K562 (cell line): ENCODE measurements at places on chromosomes 1 and 21. TPM values are rescaled to one million over a fixed set of nuclear protein-coding genes. Genes with fewer than 3 reads are reported as not detected.

The SYT2 gene
- not detected in 2 replicates for polyA plus RNA-seq

The TCHHL1 gene
- not detected in 2 replicates for polyA plus RNA-seq

The SPRR3 gene
- not detected in 2 replicates for polyA plus RNA-seq

The HMGCS2 gene
- not detected in 2 replicates for polyA plus RNA-seq

The TMEM79 gene
- polyA plus RNA-seq = 6.1 and 8.3 TPM in 2 replicates

The TMEM52 gene
- polyA plus RNA-seq = 15.3 and 17.2 TPM in 2 replicates

The IKBKE gene
- 4.8 and 9.1 TPM in 2 replicates for polyA plus RNA-seq

The MAP10 gene
- 0.49 and 0.70 TPM in 2 replicates for polyA plus RNA-seq

The LEMD1 gene
- 0.27 TPM in 1 of 2 replicates, not detected in the other for polyA plus RNA-seq

The GLIS1 gene
- not detected in 2 replicates for polyA plus RNA-seq

The IFNAR2 gene
- polyA plus RNA-seq = 19.3 and 23.5 TPM in 2 replicates

The CELA2B gene
- 0.25 and 0.39 TPM in 2 replicates for polyA plus RNA-seq

The RGL1 gene
- polyA plus RNA-seq = 0.04 and 0.08 TPM in 2 replicates

The KRTAP21-2 gene
- not detected in 2 replicates for polyA plus RNA-seq

The TRAPPC3 gene
- polyA plus RNA-seq = 119 and 142 TPM in 2 replicates

The FCRL2 gene
- polyA plus RNA-seq = not detected in 2 replicates

The PDZK1IP1 gene
- polyA plus RNA-seq = 0.32 and 0.53 TPM in 2 replicates

The FAM72C gene
- 21.2 and 30.6 TPM in 2 replicates for polyA plus RNA-seq

The POFUT2 gene
- 18.3 and 21.2 TPM in 2 replicates for polyA plus RNA-seq

The EXTL1 gene
- polyA plus RNA-seq = 0.09 and 0.16 TPM in 2 replicates

The SELENBP1 gene
- 47.1 and 50.8 TPM in 2 replicates for polyA plus RNA-seq

The LIPI gene
- polyA plus RNA-seq = not detected in 2 replicates

The CGN gene
- polyA plus RNA-seq = 0.09 TPM in 1 of 2 replicates, not detected in the other

The GRIK1 gene
- polyA plus RNA-seq = 0.19 and 0.53 TPM in 2 replicates

The MCOLN3 gene
- polyA plus RNA-seq = 0.05 TPM in 1 of 2 replicates, not detected in the other

The FOXO6 gene
- 0.13 and 0.43 TPM in 2 replicates for polyA plus RNA-seq

The PPIAL4G gene
- polyA plus RNA-seq = not detected in 2 replicates

The SLC45A1 gene
- polyA plus RNA-seq = not detected in 2 replicates

The FOXD2 gene
- polyA plus RNA-seq = 0.46 and 0.53 TPM in 2 replicates

The RGS8 gene
- polyA plus RNA-seq = not detected in 2 replicates

The JUN gene
- polyA plus RNA-seq = 16.4 and 20.1 TPM in 2 replicates

The S100A14 gene
- 0.59 and 0.64 TPM in 2 replicates for polyA plus RNA-seq

The FMO2 gene
- polyA plus RNA-seq = not detected in 2 replicates

The RHD gene
- polyA plus RNA-seq = 8.8 and 9.1 TPM in 2 replicates

The ARMH1 gene
- polyA plus RNA-seq = 0.41 TPM in 1 of 2 replicates, not detected in the other

The KIF17 gene
- 0.27 TPM in 1 of 2 replicates, not detected in the other for polyA plus RNA-seq

The RXRG gene
- polyA plus RNA-seq = not detected in 2 replicates

The CD53 gene
- polyA plus RNA-seq = 106 and 112 TPM in 2 replicates

The CFHR1 gene
- polyA plus RNA-seq = not detected in 2 replicates

The OR2T2 gene
- not detected in 2 replicates for polyA plus RNA-seq

The TSPEAR gene
- polyA plus RNA-seq = not detected in 2 replicates

The DMRTA2 gene
- not detected in 2 replicates for polyA plus RNA-seq

The TRIM46 gene
- polyA plus RNA-seq = 0.11 and 0.41 TPM in 2 replicates

The GREM2 gene
- polyA plus RNA-seq = 0.01 TPM in 1 of 2 replicates, not detected in the other

The CATSPERE gene
- polyA plus RNA-seq = 0.16 TPM in 1 of 2 replicates, not detected in the other

The DONSON gene
- 61.4 and 68.9 TPM in 2 replicates for polyA plus RNA-seq

The PTGFR gene
- not detected in 2 replicates for polyA plus RNA-seq

The PLPPR4 gene
- not detected in 2 replicates for polyA plus RNA-seq

The PCP4L1 gene
- not detected in 2 replicates for polyA plus RNA-seq

The CLEC20A gene
- not detected in 2 replicates for polyA plus RNA-seq

The CMPK1 gene
- polyA plus RNA-seq = 116 and 126 TPM in 2 replicates

The BATF3 gene
- 3.8 and 5.2 TPM in 2 replicates for polyA plus RNA-seq

The PLXNA2 gene
- 0.16 and 0.77 TPM in 2 replicates for polyA plus RNA-seq

The ITLN2 gene
- polyA plus RNA-seq = not detected in 2 replicates

The PLA2G2D gene
- polyA plus RNA-seq = not detected in 2 replicates
